Daoy (cell line): ENCODE measurements at places on chromosomes 6 and 20. TPM values are rescaled to one million over a fixed set of nuclear protein-coding genes. Genes with fewer than 3 reads are reported as not detected.

DNA sequence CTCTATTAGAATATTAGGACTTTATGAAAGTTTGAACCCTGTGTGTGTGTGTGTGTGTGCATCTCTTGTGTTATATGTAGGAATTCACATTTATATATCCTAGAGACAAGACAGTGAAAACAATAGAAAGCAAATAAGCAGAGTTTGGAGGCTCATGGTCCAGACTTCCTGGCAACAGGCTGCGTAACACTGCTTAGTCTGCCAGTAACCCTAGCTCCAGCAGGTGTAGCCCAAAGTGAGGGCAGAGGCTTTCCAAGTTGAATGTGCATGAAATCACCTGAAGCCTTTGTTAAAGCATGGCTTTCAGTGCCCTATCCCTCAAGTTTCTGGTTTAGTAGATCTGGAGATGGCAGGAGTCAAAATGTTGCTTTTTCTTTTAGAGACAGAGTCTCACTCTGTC is 569.9 kb downstream of the KIF16B start:
- DNase-seq, result no peak

DNA sequence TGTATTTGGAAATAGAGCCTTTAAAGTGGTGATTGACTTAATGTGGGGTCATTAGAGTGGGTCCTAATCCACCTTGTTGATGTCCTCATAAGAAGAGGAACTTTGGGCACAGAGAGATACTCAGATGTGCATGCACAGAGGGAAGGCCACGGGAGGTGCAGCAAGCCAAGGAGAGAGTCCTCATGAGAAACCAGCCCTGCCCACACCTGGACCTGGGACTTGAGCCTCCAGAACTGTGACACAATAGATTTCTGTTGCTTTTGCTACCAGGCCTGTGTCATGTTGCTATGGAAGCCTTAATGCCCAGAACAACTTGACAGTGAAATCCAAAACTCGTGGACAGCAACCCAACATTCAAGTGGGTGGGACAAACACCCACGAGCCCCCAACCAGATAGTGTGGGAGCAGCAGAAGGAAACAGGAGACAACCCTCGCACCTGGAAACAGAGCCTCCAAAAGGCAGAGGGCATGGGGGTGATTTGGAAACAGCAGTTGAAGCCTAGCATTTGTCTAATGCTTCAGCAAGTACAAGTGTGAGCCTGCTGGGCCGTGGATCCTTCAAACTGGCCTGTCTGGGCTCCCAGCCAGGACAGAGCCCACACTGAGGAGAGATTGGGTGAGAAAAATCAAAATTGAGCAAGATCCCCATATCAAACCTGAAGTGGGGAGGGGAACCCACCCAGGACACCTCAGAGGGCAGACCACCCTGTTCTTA is 201.0 kb upstream of the CST7 start:
- no peak for DNase-seq

The FOXP4 gene
- total RNA-seq, result 3.0 and 3.7 TPM in 2 replicates

The OR2J3 gene
- total RNA-seq, result not detected in 2 replicates

GRCh38 chr6:37115236-37115895 is 54.6 kb upstream of the PIM1 start:
- DNase-seq, result no peak

The OSBPL2 gene
- total RNA-seq, result 9.4 and 10.2 TPM in 2 replicates

DNA sequence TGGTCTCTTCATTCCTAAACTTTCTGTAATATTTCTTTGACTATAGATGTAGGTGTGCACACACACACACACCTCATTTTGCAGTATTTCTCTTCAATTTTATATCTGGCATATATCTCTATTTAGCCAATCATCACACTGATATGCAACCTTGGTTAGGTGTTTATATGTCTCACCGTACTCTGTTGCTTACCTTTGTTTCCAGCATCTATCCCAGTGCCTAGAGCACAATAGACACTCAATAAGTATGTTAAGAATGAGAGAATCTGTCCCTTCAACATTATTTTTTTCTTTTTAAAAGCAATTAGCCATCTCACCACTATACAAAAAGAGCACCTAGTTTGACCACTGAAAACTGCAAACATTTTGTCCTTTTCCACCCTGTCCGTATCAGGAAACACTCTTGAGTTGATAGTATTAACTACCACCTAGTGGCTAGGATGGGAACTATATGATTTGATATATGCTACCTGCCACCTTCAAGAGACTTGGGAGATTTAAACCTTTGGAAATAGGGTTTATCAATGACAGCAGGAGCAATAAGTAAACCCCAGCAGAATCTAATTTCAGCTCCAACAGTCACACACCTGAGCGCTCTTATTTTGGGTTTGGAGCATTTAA is 48.7 kb upstream of the RSPO3 start:
- no peak for DNase-seq

DNA sequence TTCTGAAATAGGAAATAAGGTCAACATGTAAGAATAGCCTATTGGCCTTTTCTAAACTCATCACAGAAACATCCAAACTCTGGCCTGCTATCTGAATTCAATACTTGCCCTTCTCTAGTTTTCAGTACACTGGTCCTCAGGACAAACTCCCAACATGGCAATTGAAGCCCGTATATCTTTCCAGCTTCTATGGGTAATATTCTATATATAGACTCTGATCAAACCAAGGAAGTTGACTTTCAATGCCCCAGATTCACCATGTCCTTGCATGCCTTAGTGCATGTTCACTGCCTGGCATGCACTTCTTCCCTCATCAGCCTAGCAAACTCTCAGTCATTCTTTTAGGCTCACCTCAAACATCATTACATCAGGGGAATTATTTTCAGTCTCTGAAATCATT is 73.2 kb downstream of the RSPO3 start:
- DNase-seq, result no peak

- DNase-seq, result no peak
Measured at GRCh38 chr6:168035098-168035660, 37.7 kb downstream of the KIF25 start.

- no peak for DNase-seq
Measured at GRCh38 chr6:46795816-46796215, 2.6 kb downstream of the MEP1A start.

GRCh38 chr6:112927641-112928320 is 580.7 kb downstream of the RFPL4B start:
- DNase-seq, result no peak

GRCh38 chr6:11845664-11846577 is 67.3 kb upstream of the ADTRP start:
- no peak for DNase-seq

The LY86 gene
- total RNA-seq, result not detected in 2 replicates

DNA sequence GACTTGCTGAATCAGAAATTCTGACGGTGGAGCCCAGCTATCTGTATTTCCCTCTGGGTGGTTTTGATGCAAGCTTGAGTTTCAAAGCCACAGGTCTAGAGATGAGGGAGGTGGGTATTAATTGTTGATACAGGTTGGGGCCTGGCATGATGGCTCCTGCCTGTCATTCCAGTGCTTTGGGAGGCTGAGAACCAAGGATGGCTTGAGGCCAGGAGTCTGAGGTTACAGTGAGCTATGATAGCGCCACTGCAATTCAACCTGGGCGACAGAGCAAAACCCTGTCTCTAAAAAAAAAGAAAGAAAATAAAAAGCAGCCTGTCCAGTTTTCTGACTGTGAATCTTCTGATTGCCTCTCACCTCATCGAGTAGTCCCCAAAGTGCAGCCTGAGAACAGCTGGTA is 184.8 kb upstream of the SASH1 start:
- DNase-seq, result no peak

The BPHL gene
- 20.0 and 20.4 TPM in 2 replicates for total RNA-seq

The SLC2A10 gene
- total RNA-seq, result 3.8 and 11.4 TPM in 2 replicates

The NHLRC1 gene
- total RNA-seq, result 2.6 and 2.7 TPM in 2 replicates

The UBE2V1 gene
- 31.9 and 35.8 TPM in 2 replicates for total RNA-seq

- DNase-seq, result no peak
Measured at GRCh38 chr6:39330057-39330456, 7.6 kb upstream of the KCNK16 start.

The WFDC10B gene
- not detected in 2 replicates for total RNA-seq

GRCh38 chr20:32443386-32443974 is 85.3 kb downstream of the ASXL1 start:
- no peak for DNase-seq

DNA sequence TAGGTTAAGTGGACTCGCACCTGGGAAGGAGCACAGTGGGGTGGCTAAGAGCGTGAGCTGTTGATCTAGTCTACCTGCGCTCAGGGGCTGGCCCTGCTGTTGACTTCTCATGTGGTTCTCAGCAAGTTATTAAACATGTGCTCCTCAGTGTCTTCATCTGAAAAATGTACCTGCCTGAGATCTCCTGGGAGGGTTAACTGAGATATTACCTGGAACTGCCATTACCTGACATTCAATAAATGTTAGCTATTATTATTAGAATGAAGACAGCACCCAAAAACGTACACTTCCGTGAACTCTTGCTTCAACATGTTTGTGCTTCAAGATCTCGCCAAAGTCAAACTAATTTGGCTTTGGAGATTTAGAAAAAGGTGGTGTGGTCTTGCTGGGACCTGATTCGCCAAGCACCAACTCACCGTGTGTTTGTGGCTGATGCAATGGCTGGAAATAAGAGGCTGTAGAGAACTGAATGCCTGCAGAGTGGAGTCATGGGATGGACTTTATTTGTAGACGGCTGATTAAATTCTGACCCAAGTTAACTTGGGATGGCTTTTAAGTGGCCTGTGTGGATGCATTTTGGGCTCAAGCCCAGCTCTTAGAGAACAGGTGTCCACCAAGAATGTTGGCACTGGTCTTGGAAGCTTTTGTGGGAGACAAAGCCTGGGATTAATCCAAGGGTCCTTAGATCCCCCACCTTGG is 692.9 kb downstream of the QKI start:
- peak; percentile 44 for DNase-seq

DNA sequence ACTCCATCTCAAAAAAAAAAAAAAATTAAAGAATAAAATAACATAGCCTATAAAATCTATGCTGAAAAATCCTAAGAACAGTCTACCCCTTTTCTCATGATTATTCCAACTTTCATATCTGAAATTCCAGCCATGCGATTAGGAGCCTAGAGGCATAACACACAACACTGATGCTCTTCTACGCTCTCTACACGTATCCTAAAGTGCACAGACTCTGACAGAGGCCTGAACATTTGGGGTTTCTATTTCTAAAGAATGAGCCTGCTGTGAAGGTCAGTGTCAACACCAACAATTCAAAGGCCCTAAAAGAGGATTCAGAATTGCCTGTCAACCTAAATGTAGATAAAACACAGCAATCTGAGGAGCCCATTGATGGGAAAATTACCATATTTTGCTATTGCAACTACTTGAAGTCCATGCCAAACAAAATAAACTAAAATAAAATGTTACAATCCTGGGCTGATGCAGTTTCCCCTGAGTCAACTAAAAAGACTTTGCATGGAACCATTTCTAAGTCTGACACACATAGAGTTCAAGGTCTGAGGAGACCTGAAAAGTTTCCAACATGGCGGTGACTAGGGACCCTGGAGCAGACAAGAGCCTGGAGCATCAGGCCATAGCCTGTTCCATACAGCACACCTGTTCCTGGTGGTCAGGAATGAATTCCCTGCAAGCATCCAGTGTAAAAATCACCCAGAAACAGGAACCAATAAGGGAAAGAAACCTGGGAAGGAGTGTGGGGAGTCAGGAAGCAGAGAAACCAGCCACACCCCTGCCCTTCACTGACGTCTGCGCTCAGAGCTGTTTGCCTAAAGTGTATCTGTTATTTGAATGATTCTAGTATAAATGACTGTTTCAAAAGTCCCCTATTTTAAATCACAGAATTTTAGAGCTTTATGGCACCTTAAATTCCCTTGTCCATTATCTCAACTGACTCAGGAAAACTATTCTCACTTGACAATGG is 11.8 kb downstream of the NINL start:
- DNase-seq, result no peak

DNA sequence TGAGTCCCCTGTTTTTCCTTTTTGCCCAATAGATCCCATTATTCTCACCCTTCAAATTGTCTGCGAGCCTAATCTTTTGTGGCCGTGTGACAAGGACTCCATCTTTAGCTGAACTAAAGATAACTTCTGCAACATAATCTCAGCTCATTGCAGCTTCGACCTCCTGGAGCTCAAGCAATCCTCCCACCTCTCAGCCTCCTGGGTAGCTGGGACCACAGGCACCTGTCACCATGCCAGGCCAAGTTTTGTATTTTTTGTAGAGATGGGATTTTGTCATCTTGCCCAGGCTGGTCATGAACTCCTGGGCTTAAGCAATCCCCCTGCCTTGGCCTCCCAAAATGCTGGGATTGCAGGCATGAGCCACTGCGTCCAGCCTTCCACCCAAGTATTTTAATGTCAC is 161.0 kb downstream of the GJA1 start:
- DNase-seq, result peak; percentile 10

GRCh38 chr20:10795286-10796026 is 121.7 kb upstream of the JAG1 start:
- no peak for DNase-seq

GRCh38 chr6:138539876-138540275 is 40.6 kb upstream of the NHSL1 start:
- no peak for DNase-seq

The TAGAP gene
- total RNA-seq, result not detected in 2 replicates
